ENCODE measurements at places on chromosomes 13 and 19. TPM values are rescaled to one million over a fixed set of nuclear protein-coding genes. Genes with fewer than 3 reads are reported as not detected.

GRCh38 chr19:17530586-17530985 is 19.1 kb downstream of the PGLS start:
- no peak for DNase-seq
- no peaks in the 10 kb centered on the region for H3K36me3 ChIP-seq
- no peaks in the 10 kb centered on the region for H3K27me3 ChIP-seq
- H3K4me3 ChIP-seq = no peak overlapping the region
- H3K4me1 ChIP-seq = no peaks in the 10 kb centered on the region

DNA sequence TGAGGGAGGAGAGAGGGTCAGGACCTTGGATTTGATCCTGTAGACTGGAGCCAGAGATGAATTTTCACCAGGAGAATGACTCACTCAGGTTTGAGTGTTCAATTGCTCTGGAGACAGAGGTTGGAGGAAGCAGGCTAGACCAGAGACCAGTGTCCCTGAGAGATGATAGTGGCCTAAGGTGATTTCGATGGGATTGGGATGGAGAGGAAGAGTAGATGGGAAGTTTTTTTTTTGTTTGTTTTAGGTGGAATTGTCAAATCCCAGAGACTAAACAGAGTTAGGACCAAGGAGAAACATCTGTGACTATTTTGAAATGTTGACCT is 2.3 kb downstream of the CEBPG start:
- no peaks in the 10 kb centered on the region for H3K36me3 ChIP-seq
- no peaks in the 10 kb centered on the region for H3K27me3 ChIP-seq
- H3K27ac ChIP-seq = no peak overlapping the region
- peaks cover 19% of the 10 kb centered on the region for H3K4me1 ChIP-seq

The KLF5 gene
- 1.7 TPM for polyA plus RNA-seq

- H3K4me1 ChIP-seq = peaks cover 4% of the 10 kb centered on the region
- H3K4me3 ChIP-seq = no peak overlapping the region
- H3K36me3 ChIP-seq = no peaks in the 10 kb centered on the region
- no peak overlapping the region for H3K27ac ChIP-seq
- DNase-seq = peak; percentile 20
These were observed 5.4 kb upstream of the MTRF1 start for GRCh38 chr13:41268764-41269163.

The SYT5 gene
- not detected for polyA plus RNA-seq

The LIM2 gene
- not detected for polyA plus RNA-seq

The HNRNPUL1 gene
- polyA plus RNA-seq = 51.4 TPM

The ZNF230 gene
- polyA plus RNA-seq = 2.4 TPM

GRCh38 chr19:51568456-51568855 is 2.6 kb upstream of the ZNF175 start:
- H3K36me3 ChIP-seq = peaks cover 5% of the 10 kb centered on the region
- no peaks in the 10 kb centered on the region for H3K27me3 ChIP-seq
- H3K27ac ChIP-seq = no peak overlapping the region
- DNase-seq = no peak

DNA sequence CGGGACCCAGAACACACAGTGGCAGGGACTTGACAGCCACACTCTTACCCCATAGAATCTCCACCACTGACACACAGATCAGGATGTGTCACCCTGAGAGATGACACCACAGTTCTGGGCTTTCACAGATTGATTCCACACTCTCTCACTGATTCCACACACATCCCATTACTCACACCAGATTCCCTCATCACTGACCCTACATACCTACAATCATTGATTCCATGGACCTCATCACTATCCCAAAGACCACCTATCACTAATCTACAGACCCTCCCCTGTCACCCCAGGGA is 57.6 kb upstream of the ZNF527 start:
- no peak for DNase-seq
- H3K27me3 ChIP-seq = no peaks in the 10 kb centered on the region
- peak overlapping the region; percentile 35 for H3K4me3 ChIP-seq

The PSG11 gene
- polyA plus RNA-seq = not detected

- DNase-seq = no peak
- H3K4me3 ChIP-seq = no peak overlapping the region
- H3K36me3 ChIP-seq = peaks cover 70% of the 10 kb centered on the region
- no peaks in the 10 kb centered on the region for H3K27me3 ChIP-seq
- H3K4me1 ChIP-seq = no peaks in the 10 kb centered on the region
- H3K27ac ChIP-seq = no peak overlapping the region
These were observed 3.4 kb upstream of the TEKTIP1 start for GRCh38 chr19:3535563-3535965.

DNA sequence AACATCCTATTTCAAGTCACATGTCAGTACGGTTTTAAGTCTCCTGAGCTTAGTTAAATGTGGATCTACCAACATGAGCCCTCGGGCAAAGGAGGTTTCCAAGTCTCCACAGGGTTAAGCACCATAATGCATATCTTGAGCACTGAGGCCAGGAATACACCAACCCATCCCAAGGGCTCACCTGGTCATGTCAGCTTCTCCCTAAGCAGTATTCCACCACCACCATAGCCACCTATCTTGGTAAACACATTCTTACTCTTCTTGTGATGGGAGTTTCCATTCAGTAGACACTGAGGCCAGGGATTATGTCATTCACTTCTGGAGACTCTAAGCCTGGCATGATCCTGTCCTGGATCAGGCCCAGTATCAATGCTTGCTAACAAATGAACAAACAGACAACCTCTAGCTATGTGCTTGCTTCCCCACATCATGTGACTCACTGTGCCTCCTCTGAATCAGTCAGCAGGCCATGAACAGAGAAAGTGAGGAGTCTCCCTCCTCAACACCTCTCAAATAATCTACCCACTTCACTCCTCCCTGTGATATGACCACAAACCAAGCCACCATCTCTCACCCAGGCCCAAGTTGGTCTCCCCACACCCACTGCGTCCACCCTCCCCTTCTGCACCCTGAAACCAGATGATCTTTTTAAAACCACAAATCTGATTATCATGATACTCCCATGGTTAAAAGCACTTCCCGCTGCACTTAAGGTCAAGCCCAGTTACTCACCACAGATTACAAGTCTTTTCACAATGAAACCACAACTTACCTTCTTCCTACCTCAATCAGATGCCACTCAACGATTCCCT is 5.8 kb downstream of the PEG3 start:
- no peaks in the 10 kb centered on the region for H3K36me3 ChIP-seq
- H3K27me3 ChIP-seq = no peaks in the 10 kb centered on the region
- no peaks in the 10 kb centered on the region for H3K4me1 ChIP-seq
- no peak overlapping the region for H3K27ac ChIP-seq
- no peak for DNase-seq
- no peak overlapping the region for H3K4me3 ChIP-seq

- H3K27me3 ChIP-seq = no peaks in the 10 kb centered on the region
- no peak overlapping the region for H3K4me3 ChIP-seq
- H3K27ac ChIP-seq = no peak overlapping the region
These were observed 19.0 kb downstream of the KCTD15 start for GRCh38 chr19:33815380-33816340.

DNA sequence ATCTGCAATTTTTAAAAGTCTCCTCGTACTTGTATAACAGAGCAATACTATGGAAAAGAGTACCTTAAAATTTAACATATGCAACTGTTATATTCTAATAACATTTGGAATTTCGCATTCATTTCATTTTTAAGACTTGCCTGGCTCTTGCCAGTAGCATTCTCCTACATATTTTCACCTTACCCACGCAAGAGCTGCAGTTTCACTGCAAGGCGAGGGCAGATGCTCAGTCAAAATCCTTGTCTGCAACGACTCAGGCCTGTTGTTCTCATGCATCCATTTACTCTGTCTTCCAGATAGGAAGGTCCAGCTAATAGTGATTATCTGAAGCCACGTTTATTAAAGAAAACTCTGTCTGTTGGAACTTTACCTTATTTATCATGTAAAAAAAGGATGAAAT is 227.0 kb upstream of the RFC3 start:
- H3K27me3 ChIP-seq = no peaks in the 10 kb centered on the region
- H3K27ac ChIP-seq = no peak overlapping the region
- DNase-seq = no peak
- H3K4me3 ChIP-seq = no peak overlapping the region

GRCh38 chr19:4577020-4577782 is 17.7 kb upstream of the SEMA6B start:
- H3K36me3 ChIP-seq = no peaks in the 10 kb centered on the region
- H3K27me3 ChIP-seq = no peaks in the 10 kb centered on the region
- H3K4me1 ChIP-seq = no peaks in the 10 kb centered on the region

The CLEC17A gene
- polyA plus RNA-seq = 0.13 TPM

- H3K4me3 ChIP-seq = no peak overlapping the region
- no peaks in the 10 kb centered on the region for H3K4me1 ChIP-seq
- H3K27ac ChIP-seq = no peak overlapping the region
- no peaks in the 10 kb centered on the region for H3K36me3 ChIP-seq
- no peak for DNase-seq
- no peaks in the 10 kb centered on the region for H3K27me3 ChIP-seq
These were observed 2086.1 kb upstream of the PCDH20 start for GRCh38 chr13:63501702-63502101.

All from naive thymus-derived CD4-positive, alpha-beta T cell (primary cell).